Endothelial cell of umbilical vein (primary cell): ENCODE measurements at places on chromosomes 16 and 17. TPM values are rescaled to one million over a fixed set of nuclear protein-coding genes. Genes with fewer than 3 reads are reported as not detected.

CLEC10A gene
- not detected in 2 replicates for total RNA-seq

XYLT1 gene
- total RNA-seq = 0.78 and 2.9 TPM in 2 replicates

MMP25 gene
- 0.21 and 0.35 TPM in 2 replicates for total RNA-seq

LGALS9B gene
- total RNA-seq = not detected in 2 replicates

NOG gene
- total RNA-seq = 2.1 and 2.3 TPM in 2 replicates

ZNF778 gene
- total RNA-seq = 7.1 and 10.9 TPM in 2 replicates

TBC1D3 gene
- 1.9 and 2.6 TPM in 2 replicates for total RNA-seq

TMEM231 gene
- total RNA-seq = 9.4 and 10.0 TPM in 2 replicates

VAT1L gene
- total RNA-seq = 1.5 and 2.1 TPM in 2 replicates

TAC4 gene
- not detected in 2 replicates for total RNA-seq

REXO5 gene
- total RNA-seq = 7.4 and 11.5 TPM in 2 replicates

GP1BA gene
- total RNA-seq = not detected in 2 replicates

CCT6B gene
- 0.78 and 1.6 TPM in 2 replicates for total RNA-seq

CACNG4 gene
- total RNA-seq = not detected in 2 replicates

CIITA gene
- 0.14 TPM in 1 of 2 replicates, not detected in the other for total RNA-seq

KRT10 gene
- total RNA-seq = 51.4 and 55.6 TPM in 2 replicates

MPO gene
- not detected in 2 replicates for total RNA-seq

PEX12 gene
- 2.8 and 3.4 TPM in 2 replicates for total RNA-seq

ACSM2A gene
- total RNA-seq = not detected in 2 replicates

GFAP gene
- total RNA-seq = 0.42 TPM in 1 of 2 replicates, not detected in the other

ASPA gene
- total RNA-seq = not detected in 2 replicates

C1QTNF8 gene
- not detected in 2 replicates for total RNA-seq

KRT12 gene
- not detected in 2 replicates for total RNA-seq

CA5A gene
- not detected in 2 replicates for total RNA-seq

C17orf100 gene
- 1.4 and 1.6 TPM in 2 replicates for total RNA-seq

ZNF267 gene
- total RNA-seq = 19.1 and 21.9 TPM in 2 replicates

UMOD gene
- not detected in 2 replicates for total RNA-seq

GPT2 gene
- 16.1 and 17.9 TPM in 2 replicates for total RNA-seq

SLX1A gene
- total RNA-seq = 30.9 and 77.9 TPM in 2 replicates

KRTAP4-4 gene
- not detected in 2 replicates for total RNA-seq

C17orf58 gene
- 13.4 and 24.5 TPM in 2 replicates for total RNA-seq

ZNF207 gene
- total RNA-seq = 206 and 209 TPM in 2 replicates

CLEC3A gene
- total RNA-seq = not detected in 2 replicates

ZNF830 gene
- 13.9 and 15.0 TPM in 2 replicates for total RNA-seq

USB1 gene
- 64.6 and 66.6 TPM in 2 replicates for total RNA-seq

C16orf96 gene
- total RNA-seq = not detected in 2 replicates

SLC5A10 gene
- total RNA-seq = not detected in 2 replicates

CCL23 gene
- 1.0 TPM in 1 of 2 replicates, not detected in the other for total RNA-seq

SDK2 gene
- total RNA-seq = not detected in 2 replicates

COIL gene
- total RNA-seq = 17.6 and 20.6 TPM in 2 replicates

ZNF48 gene
- 15.1 and 15.3 TPM in 2 replicates for total RNA-seq

KRT31 gene
- not detected in 2 replicates for total RNA-seq

CTCF gene
- 40.0 and 40.7 TPM in 2 replicates for total RNA-seq

TP53TG3F gene
- total RNA-seq = not detected in 2 replicates

CD79B gene
- total RNA-seq = 0.60 and 2.1 TPM in 2 replicates

PLD6 gene
- total RNA-seq = 2.7 and 4.4 TPM in 2 replicates

EVI2A gene
- 0.22 TPM in 1 of 2 replicates, not detected in the other for total RNA-seq

OTOA gene
- 0.22 TPM in 1 of 2 replicates, not detected in the other for total RNA-seq

TP53TG3C gene
- not detected in 2 replicates for total RNA-seq

C17orf113 gene
- 0.18 and 0.20 TPM in 2 replicates for total RNA-seq
